Body of pancreas (tissue), 4 donors: ENCODE measurements at places on chromosomes 11 and 22.

GRCh38 chr11:84800755-84801346 is 826.3 kb downstream of the DLG2 start:
- DNase-seq = no peak

- DNase-seq = no peak
These were observed 23.8 kb downstream of the FSHB start for GRCh38 chr11:30254307-30255298.

DNA sequence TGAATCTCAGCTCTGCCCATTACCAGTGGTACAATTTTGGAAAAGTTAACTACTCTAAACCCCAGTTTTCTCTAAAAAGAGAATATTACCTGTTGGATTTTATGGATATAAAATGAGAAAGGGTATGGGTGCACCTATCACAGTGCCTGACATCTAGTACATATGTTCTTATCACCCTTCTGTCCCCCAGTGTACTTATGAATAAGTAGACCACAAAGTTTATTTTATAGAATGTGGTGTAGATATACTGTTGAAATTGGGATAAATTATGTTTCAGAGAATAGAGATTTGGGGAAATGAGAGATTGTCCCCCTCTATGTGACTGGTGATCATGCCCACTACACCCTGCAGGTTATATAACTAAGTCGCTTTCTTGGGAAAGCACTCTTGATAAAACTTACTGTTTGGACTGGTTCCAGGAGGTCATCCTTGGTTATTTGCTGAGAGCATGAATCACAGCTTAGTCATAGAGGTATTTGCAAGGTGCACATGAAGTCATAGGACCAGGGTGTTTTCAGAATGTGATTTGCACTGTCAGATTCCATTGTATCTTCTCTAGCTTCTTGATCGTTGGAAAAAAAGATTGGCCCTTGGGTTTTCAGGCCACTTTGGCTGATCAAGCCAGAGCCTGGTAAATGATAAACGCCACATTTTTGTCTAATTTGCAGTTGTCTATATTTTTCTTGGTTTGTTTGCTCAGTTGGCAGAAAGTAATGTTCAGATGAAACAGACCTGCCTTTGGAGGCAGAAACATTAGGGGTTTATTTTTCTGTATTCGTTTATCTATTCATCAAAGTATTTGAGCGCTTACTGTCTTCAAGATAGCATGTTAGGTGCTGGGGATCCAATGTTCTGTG is 21.3 kb downstream of the STX3 start:
- peak; percentile 31 for DNase-seq

- no peak for DNase-seq
These were observed 10.7 kb upstream of the SMIM38 start for GRCh38 chr11:69145050-69145380.

- peak; percentile 74 for DNase-seq
These were observed 24.0 kb downstream of the SLCO2B1 start for GRCh38 chr11:75174781-75175370.

GRCh38 chr22:26447584-26448329 is 18.7 kb downstream of the ASPHD2 start:
- no peak for DNase-seq

DNA sequence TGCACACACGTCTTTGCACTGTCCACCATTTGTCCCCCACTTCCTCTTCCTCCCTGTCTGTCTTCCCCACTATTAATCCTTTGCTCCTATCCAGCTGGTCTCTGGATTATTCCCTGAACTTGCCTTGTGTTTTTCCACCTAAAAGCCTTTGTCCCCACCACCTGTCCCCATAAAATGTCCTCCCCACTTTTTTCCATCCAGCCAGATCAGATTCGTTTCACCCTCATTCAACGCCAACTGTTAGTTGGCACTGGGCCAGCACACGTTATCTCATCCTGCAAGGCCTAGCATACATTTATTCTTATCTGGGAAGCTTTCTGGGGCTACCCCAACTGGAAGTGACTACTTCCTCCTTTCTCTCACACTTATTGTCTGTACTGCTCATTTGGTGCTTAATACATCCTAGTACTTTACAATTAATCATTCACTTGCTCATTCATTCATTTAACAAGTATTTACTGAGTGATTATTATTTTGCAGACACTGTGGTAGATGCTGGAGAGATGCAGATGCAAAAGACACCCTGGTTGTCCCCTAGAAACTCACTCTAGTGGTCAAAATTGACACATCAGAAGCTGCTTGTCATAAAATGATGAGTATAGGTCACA is 96.2 kb downstream of the RASSF10 start:
- peak; percentile 28 for DNase-seq

DNA sequence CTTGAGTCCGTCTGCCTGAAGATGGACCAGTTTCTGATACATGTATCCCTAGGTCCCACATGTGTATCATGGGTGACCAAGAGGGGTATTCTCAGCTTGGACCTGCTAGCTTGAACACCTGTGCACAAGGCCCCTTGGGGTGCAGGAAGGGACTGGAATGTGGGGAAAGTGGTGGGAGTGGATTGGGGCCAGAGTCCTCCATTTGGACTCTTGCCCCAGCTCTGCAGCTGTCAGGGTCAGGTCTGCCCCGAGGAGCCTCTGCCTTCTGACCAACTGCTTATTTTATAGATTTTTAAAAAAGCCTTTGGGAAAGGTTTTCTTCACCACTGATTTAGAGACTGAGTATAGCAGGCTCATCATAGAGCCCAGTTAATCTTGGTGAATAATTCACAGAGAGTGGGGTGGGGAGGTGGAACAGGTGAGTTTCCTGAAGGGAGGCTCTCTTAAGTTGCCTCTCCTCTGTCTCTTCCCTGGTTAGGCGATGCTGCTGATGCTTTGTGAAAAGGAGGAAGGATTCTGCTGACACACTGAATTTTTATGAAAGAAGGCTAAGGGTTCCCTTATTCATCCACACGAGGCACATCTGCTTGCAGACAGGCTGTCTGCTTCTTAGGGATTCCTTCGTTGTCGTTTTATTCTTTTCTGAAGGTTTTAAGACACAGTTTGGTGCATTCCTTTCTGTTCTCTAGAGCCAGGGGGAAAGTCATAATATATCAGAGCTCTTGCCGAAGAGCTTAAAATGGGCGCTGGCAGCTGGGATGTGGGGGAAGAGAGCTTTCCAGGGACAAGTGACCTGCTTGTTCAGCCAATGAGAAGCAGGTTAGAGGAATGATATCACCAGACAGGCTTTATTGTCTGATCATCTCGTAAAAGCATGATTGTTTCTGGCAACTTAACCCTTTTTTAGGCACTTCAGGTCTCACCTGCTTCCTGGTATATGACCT is 19.9 kb downstream of the TRIM44 start:
- DNase-seq = peak; percentile 5

GRCh38 chr11:1473011-1473628 is 13.5 kb downstream of the MOB2 start:
- DNase-seq = no peak

DNA sequence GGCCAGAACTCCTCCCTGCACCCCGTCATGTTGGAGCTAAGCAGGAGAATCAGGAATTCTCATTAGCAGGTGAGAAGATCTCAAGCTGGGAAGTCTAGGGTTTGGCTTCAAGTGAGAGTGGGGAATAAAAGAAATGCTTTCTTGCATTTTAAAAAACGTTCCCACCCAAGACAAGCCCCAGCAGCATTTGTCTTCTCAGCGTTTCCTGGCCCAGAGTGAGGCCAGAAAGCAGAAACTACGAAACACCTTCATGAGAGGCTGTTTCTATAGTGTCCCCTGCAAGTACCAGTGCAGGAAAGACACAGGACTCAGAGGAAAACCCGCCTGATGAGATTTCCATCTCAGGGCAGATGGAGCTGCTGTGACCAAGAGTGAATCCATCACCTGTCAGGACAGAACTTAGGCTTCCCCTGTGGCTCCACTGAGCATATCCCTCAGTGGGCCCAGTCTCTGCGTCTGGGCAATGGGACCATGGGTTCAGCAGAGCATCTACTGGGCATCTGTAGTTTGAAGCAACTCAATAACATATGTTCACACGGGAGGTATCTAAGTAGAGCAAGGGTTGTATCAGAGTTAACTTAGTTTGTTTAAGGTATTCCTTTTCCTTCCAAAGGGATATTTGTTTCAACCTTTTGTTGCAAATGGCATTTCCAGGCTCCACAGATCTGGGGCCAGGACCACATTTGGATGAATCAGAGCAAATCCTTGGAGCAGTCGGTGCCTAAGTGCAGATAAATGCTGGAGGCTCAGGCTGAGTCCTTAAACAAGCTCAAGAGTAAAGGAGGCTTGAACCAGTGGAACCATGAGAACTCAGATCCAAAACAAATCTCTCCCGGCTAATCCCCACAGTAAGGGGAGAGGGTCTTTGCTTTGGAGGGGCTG is 548.3 kb downstream of the MIAT start:
- DNase-seq = no peak

- no peak for DNase-seq
These were observed 83.6 kb downstream of the CLPB start for GRCh38 chr11:72350752-72351151.

DNA sequence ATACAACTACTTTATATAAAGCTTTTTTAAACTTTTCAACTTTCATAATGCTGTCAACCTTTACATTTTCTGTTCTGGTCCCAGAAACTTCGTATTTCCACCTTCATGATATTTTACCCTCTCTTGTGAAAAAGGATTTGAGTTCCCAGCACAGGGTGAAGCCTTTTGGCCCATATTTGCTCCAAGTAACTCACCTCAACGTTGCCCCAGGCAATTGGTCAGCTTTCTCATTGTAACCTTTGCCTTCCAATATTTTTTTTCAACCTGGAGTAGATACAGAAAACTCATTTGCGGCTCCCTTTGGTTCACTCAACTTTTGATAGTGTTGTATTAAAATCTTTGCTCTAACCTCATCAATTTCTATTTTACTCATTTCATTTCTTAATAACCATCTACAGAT is 21.1 kb upstream of the FAR1 start:
- no peak for DNase-seq

- no peak for DNase-seq
These were observed 39.7 kb upstream of the SUSD2 start for GRCh38 chr22:24141586-24141985.

DNA sequence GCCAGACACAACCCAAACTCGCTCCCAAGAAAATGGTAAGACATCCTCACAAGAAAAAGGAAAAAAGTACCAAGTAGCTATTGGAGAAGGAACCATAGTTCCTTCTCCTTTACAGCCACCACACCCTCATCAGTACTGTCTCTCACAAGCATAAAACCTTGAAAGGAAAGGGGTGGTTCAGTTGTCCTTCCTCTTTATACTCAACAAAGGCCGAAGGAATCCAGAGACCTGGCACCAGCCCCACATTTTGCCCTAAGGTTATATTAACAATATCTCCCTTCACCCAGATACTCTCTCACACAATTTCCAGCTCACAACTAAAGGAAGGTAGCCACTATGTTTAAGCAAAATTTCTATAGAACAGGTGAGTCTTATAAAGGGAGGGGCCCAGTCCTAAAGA is 8.5 kb downstream of the FHIP1B start:
- no peak for DNase-seq

GRCh38 chr11:11420899-11421285 is 67.8 kb upstream of the CSNK2A3 start:
- DNase-seq = no peak

DNA sequence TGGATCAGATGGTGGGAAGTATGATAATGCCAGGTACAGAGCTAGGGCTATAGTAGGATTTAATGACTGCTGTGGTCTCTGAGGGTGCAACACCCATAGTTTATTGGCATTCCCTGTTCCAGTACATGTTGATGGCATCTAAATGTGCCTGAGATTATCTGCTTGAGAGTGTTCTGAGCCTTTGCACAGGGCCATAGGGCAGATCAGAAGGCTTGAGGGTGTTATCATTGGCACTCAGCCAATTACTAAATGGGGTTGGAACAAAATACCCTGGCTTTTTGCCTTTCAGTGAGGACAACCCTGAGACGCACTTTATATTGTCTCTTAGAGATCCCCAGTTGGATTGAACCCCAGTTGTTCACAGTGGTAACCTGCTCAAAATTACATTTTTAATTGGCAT is 6.7 kb downstream of the SLC5A12 start:
- no peak for DNase-seq
